A172 (cell line): ENCODE measurements at places on chromosomes 3 and 15. TPM values are rescaled to one million over a fixed set of nuclear protein-coding genes. Genes with fewer than 3 reads are reported as not detected.

DNA sequence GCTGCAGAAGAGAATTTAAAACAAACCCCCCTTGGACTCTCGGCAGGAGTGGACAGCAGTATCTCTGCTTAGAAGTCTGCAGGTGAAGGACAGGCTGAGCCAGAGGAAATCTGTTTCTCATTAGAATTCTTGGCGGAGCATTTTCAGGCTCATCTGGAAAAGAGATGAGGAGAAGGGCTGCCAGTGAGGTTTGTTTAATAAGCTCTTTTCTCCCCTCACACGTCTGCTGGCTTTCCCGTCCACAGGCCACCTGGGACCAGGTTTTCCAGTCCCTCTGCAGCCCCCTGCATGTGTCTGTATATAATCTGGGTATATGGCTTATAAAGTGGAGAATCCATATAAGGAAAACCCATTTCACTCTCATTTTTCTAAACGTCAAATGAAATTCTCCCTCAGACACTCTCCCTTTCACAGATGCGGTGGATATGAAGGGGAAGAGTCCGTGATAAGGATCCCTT, 155.4 kb upstream of the TPM1 start:
- no peak for DNase-seq

DNA sequence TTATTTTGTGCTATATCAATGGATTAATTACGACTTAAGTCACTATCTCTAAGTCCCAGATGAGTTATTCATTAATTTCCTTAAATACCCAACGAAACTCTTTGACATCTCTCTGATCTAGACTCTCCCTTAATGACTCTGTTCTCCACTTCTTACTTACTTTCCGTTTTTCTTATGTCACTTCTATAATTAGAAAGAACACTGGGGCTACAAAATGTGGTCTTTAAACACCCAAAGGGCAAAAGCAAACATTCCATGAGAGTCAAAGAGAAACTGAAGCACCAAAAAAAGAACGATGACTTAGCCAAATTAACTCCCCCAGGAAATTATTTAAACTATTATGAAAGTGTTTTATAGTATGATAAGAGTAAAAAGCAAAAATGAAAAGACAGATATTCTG, 166.4 kb upstream of the UBE2E2 start:
- no peak for DNase-seq

DNA sequence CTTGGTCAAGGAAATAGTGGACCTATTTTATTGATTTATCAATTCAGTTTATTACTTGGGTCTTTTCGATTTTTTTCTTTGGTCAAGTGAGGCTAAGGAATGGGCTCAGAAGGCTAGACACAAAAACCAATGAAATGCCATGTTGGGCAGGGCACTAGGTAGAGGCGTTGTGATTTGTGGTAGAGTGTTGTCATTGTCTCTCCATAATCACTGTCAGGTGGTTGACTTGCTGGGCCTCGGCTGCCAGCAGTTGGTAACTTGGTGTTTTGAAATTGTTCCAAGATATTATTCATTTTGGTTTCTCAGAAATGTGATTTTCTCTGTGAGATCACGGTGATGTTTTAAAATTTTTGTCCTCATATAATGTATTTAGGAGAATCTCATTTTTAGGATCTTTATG, 173.6 kb downstream of the KLHL25 start:
- DNase-seq, result no peak

GRCh38 chr3:136862617-136863322, 762 bp downstream of the NCK1 start:
- DNase-seq, result peak; percentile 47

The MSL2 gene
- 10.1 and 20.7 TPM in 2 replicates for total RNA-seq

DNA sequence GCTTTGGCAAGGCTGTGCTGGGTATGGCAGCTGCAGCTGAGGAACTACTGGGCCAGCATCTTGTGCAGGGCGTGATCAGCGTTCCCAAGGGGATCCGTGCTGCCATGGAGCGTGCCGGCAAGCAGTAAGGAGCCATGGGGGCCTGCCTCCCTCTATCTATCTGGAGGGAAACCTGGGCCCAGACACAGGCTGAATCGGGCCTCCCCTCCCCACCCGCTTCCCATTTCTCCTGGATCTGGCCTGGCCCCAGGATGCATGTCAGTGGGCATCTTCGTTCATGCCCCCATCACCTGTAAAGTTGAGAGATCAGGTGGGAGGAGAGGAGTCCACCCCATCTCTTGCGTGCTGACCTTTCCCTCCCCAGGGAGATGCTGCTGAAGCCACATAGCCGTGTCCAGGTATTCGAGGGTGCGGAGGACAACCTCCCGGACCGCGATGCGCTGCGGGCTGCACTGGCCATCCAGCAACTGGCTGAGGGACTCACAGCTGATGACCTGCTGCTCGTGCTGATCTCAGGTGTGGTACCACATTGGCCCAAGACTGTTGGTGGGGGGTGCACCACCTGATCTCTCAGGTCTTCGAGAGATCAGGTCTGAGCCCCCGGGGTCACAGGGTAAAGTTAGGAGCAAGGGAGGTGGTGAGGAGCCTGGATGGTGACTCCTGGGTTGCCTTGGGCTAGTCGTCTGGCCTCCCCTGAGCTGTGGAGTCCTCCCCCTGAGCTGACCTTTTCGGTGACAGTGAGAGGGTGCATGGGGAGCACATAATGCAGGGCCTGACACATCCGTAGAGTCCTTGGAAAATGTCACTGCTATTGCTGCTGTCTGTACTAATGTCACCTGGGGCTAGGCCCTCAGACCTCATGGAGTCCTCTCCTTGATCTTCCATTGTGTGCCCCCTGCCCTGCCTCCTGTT, 3.2 kb downstream of the GLYCTK start:
- no peak for DNase-seq

GRCh38 chr3:64509206-64509605, 178.6 kb downstream of the ADAMTS9 start:
- no peak for DNase-seq

DNA sequence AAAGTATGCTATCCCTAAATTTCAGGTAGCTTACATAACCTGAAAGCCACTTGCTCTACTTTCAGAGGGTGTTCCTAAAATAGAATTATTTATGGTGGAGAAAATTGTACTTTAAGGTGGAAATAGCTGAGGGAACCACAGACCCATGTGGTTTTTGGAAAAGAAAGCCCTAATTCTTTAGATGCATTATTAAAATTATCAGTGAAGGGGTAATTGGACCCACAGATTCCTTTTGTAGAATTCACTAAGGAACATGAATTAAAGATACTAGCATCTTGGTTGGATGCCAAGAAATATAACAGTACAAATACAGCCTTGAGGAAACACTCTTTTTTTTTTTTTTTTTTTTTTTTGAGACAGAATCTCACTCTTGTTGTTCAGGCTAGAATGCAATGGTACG, 37.8 kb downstream of the DPPA2 start:
- no peak for DNase-seq

The THRB gene
- total RNA-seq, result not detected in 2 replicates

The MYNN gene
- 24.0 and 30.9 TPM in 2 replicates for total RNA-seq

GRCh38 chr15:42083916-42084315, 10.4 kb downstream of the PLA2G4D start:
- DNase-seq, result no peak

DNA sequence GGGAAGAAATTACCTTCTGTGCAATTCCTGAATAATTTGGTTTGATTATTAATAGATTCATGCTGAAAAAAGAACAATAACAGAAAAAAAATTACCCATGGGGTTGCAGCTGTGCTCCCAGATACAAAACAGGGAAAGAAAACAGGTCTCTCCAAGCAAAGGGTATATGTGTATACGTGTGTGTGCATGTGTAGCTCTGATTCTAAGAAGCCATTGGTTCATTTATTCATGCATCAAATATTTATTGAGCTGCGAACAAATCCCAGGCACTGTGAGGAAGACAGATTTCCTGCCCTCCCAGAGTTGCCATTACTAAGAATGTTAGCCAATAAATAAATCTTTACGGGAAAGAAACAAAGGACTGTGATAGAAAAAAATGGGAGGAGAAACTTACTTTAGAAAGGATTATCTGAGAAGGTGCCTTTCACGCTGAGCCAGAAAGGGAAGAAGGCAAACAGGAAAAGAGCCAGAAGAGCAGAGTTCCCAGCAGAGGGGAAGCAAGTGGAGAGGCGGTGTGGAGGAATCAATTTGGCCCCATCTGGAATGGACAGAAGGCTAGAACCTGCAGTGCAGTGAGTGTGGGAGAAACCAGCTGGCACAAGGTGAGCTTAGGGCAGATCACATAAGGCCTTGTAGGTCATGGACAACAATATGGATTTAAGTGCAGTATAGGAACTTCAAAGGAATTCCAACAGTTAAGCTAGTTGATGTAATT, 20.7 kb downstream of the CHL1 start:
- no peak for DNase-seq

DNA sequence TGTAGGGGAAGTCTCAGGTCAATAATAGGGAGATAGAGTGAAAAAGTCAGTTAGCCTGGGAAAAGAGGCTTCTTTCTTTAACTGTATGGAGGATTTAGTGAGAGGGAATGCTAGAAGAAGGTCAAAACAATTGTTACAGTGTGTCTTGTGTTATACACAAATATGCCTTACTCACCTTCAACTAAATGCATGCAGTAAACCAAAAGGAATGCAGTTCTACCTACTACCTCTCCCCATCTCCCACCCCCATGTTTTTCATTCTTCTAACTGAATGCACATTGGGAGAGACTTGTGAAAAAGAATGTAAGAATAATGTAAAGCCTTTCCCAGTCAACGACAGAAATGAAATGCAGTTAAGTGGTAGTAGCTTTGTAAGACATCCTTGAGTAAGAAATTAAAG, 33.8 kb downstream of the CCDC66 start:
- no peak for DNase-seq

DNA sequence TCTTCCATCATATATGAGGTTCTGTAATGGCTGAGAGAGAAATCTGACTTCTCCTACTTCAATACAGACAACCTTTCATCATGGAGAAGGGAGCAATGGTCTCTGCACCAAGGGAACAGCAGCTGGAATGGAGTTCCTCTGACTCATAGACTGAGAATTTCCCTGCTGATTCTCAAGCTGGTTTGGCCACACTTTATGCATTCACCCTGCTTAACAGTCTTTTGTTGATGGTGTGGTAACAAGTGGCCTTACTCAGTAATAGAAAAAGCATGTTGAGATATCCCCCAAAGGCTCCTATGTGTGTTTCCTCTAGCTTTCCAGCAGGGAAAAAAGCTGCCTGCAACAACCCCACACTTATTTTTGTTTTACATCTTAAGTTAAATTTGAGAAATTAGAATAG, 138.1 kb downstream of the GREM1 start:
- peak; percentile 95 for DNase-seq

GRCh38 chr15:20106026-20106425, 435.6 kb downstream of the GOLGA6L6 start:
- DNase-seq, result no peak

DNA sequence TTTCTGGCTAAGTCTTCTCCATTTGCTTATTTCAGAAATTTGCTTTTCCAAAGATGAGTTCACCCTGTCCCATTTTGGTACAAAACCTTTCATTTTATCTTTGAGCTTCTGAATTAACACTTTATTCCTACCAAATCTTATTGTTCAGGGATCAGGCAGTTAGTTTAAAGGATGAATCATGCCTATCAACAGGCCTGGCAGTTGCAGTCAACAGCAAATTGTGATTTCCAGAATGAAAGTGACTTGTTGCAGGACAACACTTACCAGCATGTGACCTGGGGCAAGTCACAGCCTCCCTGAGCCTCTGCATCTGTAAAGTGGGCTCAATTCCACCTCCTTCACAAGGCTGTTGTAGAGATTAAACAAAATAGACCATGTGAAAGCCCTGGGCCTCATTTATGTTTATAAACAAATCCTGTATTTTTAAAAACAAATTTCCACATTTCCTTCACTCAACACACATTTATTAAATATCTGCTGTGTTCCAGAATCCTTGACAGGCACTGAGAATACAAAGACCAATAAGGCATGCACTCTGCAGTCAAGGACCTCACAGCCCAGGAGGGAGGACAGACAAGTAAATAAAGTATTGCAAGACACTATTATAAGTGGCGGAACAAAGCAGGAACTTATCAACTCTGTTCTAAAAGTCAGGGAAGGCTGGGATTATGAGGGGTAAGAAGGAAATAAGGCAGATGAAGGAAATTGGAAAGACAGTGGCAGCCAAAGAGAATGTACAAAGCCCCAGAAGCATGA, 359.1 kb upstream of the IL12A start:
- DNase-seq, result no peak

The NANOGP8 gene
- total RNA-seq, result not detected in 2 replicates

GRCh38 chr3:151504606-151505005, 43.7 kb upstream of the IGSF10 start:
- no peak for DNase-seq

DNA sequence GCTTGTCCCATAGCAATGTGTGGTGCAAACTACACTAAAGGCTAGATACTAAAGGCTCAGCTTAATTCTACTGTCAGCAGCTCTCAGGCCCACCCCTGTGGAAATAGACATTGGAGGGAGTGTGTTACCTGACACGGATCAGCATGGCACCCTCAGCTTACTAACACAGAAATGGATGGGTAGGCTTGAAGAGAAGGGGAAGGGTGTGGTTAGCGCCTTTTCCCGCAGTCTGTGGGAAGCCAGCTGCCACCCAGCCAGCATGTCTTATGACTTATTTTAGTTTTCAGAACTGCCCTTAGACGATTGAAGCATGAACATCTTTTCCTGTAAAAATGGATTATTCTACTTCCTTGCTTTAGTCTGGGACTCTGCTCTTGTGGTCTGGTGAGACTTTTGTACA, 25.8 kb upstream of the ADPGK start:
- no peak for DNase-seq

The RETNLB gene
- total RNA-seq, result not detected in 2 replicates

DNA sequence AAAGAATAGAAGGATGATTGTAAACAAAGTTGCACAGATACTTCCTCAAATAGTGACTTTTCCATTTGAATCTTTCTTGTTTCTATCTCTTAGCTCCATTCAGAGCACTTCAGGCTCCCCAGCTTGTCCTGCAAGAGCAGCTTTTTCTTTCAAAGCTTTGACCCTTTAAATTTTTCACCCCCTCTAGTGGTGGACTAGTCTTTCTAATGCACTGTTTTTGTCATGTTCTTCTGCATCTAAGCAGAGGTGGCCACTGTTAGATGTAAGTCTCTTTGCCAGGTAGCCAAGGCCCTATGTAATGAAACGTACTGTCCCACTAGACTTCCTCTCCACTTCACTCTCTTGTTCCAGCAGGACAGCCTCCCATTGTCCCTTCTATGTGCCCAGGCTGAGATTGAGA, 74.0 kb upstream of the MANF start:
- peak; percentile 8 for DNase-seq

The CACNA2D3 gene
- 2.0 and 7.6 TPM in 2 replicates for total RNA-seq

The COX5A gene
- total RNA-seq, result 124 and 129 TPM in 2 replicates

- no peak for DNase-seq
These were observed 336.1 kb downstream of the MFSD1 start for GRCh38 chr3:159137949-159138348.

The ITIH1 gene
- not detected in 2 replicates for total RNA-seq

- no peak for DNase-seq
These were observed 177.0 kb downstream of the PDCD6IP start for GRCh38 chr3:33975463-33975862.

- DNase-seq, result no peak
These were observed 33.5 kb downstream of the CHCHD6 start for GRCh38 chr3:126737527-126737926.

The SLC28A1 gene
- not detected in 2 replicates for total RNA-seq
